Kidney (tissue), 22 donors: ENCODE measurements at places on chromosomes 4 and X. TPM values are rescaled to one million over a fixed set of nuclear protein-coding genes. Genes with fewer than 3 reads are reported as not detected.
A peak's percentile ranks its signal among the peaks of the same experiment; 100 is the strongest.

DNA sequence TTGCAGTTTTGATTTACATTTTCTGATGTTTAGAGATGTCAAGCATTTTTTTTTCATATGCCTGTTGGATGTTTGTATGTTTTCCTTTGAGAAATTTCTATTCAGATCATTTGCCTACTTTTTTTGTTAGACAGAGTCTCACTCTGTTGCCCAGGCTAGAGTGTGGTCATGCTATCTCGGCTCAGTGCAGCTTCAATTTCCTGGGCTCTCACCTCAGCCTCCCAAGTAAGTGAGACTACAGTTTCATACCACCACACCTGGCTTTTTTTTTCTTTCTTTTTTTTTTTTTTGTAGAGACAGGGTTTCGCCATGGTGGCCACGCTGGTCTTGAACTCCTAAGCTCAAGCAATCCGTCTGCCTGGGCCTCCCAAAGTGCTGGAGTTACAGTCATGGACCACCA, 291.7 kb downstream of the SLITRK2 start:
- DNase-seq, result no peak

GRCh38 chr4:33111117-33111516, 2390.9 kb downstream of the PCDH7 start:
- no peak for DNase-seq

- DNase-seq, result no peak
These were observed 294 bp downstream of the ATP8A1 start for GRCh38 chr4:42656679-42656943.

GRCh38 chrX:434946-435345, 48.2 kb upstream of the PPP2R3B start:
- no peak for DNase-seq

- DNase-seq, result no peak
These were observed 684.1 kb downstream of the TRAM1L1 start for GRCh38 chr4:116401293-116401692.

- DNase-seq, result no peak
These were observed 7.7 kb upstream of the WDR13 start for GRCh38 chrX:48589482-48590162.

GRCh38 chr4:23235628-23236390, 543.1 kb downstream of the GBA3 start:
- DNase-seq, result no peak

GRCh38 chr4:19254486-19254885, 997.2 kb upstream of the SLIT2 start:
- no peak for DNase-seq

GRCh38 chr4:6334203-6334887, 64.7 kb downstream of the WFS1 start:
- no peak for DNase-seq

DNA sequence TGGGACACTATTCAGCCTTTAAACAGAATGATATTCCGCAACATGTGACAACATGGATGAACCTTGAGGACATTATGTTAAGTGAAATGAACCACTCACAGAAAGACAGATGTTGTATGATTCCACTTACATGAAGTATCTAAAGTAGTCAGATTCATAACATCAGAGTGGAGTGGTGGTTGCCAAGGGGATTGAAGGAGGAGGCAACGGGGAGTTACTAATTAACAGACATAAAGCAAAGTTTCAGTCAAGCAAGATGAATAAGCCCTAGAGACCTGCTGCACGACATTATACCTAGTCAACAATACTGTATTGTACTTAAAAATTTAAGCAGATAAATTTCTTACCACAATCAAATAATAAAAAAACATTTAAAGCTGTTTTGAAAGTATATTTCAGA, 105.0 kb upstream of the NR0B1 start:
- peak; percentile 69 for DNase-seq

DNA sequence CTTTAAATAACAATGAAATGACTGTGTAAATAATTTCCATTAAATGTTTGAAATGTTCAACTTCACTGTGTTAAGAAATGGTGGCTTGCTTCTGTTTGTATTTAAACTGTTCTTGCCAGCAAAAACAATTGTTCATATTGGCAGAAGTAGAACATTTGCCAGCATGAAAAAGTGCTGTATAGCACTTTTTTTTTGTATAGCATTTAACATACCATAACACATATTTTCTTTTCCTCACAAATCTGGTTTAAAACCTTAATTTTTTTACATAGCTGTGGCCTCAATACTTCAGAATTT, 94.1 kb downstream of the COX18 start:
- no peak for DNase-seq

GRCh38 chr4:167622481-167623240, 388.4 kb upstream of the SPOCK3 start:
- DNase-seq, result peak; percentile 78

GRCh38 chrX:16612257-16612897, 37.6 kb upstream of the S100G start:
- no peak for DNase-seq

- no peak for DNase-seq
These were observed 3.5 kb upstream of the TAB3 start for GRCh38 chrX:30892591-30892990.

DNA sequence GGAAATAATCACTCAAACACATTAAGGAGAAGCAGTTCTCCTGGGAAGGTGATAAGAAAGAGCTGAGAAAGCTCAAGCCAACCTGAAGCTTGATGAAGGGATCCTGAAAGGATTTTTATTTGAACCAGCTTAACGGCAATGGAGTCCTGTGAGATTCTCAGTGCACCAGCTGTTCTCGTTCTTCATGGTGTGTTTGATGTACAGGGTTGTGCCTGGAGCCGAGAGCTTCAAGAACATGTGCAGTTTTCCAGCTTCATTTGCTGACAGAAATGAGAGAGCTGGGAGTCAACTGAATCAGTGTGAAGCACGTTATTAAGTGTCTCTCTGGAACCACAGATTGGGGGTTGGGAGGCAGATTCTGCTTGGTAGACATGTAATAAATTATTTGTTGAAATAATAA, 115.7 kb downstream of the ANKRD50 start:
- no peak for DNase-seq

- no peak for DNase-seq
These were observed 863.9 kb downstream of the STPG2 start for GRCh38 chr4:97279391-97279790.

DNA sequence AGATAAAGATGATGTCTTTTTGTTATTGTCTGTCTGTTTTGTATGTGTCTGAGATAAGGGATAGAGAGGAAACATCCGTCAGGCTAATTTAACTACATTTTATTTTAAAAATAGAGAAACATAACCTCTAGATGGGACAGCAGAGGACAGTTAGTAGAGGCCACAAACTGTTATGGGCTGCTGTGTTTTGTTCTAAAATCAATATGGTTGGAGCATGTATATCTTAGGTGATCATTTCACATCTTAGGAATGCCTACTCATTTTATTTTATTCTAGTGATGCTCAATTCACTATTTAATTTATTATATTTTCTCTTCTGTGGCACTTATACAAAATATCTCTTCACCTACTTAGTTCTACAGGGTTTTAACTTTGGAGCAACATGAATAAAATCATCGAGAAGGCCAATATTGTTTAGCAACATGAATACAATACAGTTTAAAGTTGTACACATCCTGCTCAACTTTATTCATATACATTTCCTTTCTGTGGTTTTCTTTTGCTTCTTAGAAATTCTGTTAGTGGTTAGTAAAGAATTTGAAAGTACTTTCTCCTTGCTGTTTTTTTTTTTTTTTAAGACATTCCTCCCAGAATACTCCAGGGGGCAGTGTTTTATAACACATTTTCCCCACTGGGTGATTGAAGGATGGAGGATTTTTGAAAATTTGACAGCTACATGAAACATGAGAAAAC, 392.9 kb downstream of the UNC5C start:
- DNase-seq, result peak; percentile 48

GRCh38 chr4:176377780-176378179, 58.0 kb downstream of the SPCS3 start:
- no peak for DNase-seq

DNA sequence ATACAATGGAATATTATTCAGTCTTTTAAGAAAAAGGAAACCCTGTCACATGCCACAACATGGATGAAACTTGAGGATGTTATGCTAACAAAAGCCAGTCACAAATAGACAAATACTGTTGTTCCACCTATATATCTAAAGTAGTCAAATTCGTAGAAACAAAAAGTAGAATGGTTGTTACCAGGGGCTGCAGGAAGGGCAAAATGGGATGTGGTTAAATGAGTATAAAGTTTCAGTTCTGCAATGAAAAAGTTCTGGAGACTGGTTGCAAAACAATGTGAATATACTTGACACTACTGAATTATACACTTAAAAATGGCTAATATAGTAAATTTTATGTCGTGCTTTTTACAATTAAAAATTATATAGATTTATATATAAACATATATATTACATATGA, 12.2 kb downstream of the SPOCK3 start:
- DNase-seq, result no peak

DNA sequence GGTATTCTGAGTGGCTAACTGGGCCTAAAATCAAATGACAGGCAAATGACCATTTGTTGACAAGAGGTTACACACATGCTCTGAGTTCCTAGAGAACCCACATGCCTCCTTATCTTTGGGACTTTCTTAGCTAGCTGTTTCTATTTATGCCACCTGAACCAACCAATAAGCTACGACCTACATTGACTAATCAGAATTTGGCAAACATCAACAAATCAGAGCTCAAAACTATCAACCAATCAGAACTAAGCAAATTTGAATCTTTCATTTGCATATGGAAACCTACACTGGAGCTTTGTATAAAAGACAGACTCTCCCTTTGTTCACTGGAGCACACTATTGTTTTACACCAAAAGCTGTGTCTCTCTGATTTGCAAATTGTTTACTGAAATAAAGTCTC, 192.0 kb downstream of the CXXC4 start:
- DNase-seq, result no peak

DNA sequence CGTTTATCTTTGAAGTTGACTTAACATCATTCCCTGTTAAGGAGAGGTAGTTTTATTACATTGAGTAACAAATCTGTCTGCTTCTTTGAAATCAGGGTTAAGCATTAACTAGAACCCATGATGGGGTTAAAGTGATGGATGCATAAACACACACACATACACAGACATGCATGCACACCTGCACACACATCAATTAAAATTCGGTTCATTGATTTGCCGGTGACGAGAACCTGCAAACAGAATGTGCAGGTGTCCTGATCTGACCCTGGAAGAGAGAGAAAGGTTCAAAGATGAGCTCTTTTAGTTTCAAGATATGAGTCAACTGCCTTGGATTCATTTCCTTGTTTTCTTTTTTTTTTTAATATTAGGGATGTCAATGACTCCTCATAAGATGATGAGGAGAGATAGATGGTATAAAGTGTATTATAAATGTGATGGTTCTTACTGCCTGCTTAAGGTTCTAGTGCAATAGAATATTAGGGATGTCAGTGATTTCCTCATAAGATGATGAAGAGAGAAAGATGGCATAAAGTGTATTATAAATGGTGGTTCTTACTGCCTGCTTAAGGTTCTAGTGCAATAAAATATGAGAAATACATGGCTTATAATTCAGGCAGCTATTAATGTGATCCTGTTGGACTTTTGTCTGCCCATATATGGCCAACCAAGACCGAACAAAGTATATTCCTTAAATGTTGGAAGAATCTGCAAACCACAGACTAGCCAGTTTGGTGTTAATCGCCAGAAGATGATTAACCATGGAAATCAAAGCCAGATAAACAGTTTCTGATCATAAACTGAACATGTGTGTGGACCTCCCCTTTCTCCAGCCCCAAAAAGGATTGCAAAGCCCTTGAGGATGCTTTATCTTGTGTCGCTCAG, 14.1 kb upstream of the CD99 start:
- no peak for DNase-seq

DNA sequence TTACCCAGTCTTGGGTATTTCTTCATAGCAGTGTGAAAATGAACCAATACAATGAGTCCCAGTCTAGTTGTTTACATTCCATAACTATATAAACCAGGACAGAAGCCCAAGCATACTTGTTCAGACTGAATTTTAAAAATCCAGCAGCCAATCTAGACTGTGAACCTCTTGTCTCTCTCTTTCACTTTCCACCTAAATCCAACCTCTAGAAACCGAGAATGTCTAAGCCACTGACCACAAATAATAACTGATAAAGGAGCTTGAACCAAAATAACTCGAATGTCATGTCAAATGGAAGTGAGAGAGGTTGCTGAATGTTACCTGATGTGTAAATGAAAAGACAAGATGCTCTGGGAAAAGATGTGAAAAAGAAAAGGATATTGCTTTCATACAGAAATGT, 544.7 kb downstream of the NLGN4X start:
- no peak for DNase-seq

DNA sequence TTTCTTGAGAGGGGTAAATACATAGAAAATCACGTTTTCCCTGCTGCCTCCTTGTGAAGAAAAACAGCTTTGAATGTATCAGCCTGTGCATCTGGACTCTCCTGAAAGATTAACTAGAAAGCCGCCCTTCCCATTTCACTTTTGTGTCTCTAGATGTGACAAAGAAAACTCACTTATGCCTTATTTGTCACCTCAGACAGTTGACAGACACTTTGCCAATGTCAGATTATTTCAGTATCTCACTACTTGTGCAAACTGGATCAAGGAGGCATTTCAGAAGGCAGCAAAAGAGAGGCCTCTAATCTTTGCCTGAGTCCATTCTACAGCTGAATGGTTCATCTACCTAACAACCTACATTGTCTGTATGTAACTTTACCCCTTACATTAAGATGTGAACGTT, 754.9 kb downstream of the RPA4 start:
- no peak for DNase-seq

DNA sequence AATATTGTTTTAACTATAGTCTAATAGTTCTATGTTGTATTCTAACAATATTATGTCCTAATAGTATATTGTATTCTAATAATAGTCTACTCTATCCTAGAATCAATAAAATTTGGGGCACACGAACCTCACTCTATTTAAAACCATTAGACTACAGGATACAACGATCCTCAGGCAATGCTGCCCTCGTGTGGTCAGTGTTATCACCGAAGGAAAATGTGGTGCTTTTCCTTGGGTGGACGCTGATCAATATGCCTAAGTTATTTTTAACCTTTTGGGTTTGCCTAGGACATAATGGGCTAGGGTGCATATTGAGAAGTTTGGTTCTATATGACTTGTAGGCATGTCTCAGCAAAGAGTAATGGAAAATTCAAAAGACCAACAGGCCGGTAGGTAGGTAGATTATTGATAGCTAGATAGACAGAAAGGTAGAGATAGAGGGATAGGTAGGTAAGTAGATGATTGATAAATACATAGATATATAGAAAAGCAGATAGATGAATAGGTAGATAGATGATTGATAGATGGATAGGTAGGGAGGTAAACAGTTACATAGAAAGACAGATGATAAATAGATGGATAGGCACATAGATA, 75.1 kb downstream of the PRKX start:
- DNase-seq, result no peak

GRCh38 chr4:148090503-148091476, 351.4 kb downstream of the NR3C2 start:
- DNase-seq, result no peak

GRCh38 chr4:184279496-184280061, 61.9 kb upstream of the ENPP6 start:
- no peak for DNase-seq

The TSPAN7 gene
- total RNA-seq, result 44.9 TPM

The ADGRL3 gene
- 8.9 TPM for total RNA-seq

The ABLIM2 gene
- total RNA-seq, result 23.3 TPM

The L1CAM gene
- total RNA-seq, result 71.9 TPM

The PABPC5 gene
- 1.9 TPM for total RNA-seq

The BEX5 gene
- total RNA-seq, result 9.5 TPM

The SYN1 gene
- total RNA-seq, result 0.85 TPM

The SPANXD gene
- not detected for total RNA-seq

The WAS gene
- 14.2 TPM for total RNA-seq

The RHOH gene
- 14.1 TPM for total RNA-seq

The TMPRSS11F gene
- total RNA-seq, result not detected

The GAGE12E gene
- not detected for total RNA-seq

The FRAS1 gene
- 31.5 TPM for total RNA-seq
